ENCODE measurements at places on chromosomes 12 and 14. TPM values are rescaled to one million over a fixed set of nuclear protein-coding genes. Genes with fewer than 3 reads are reported as not detected.

The MSRB3 gene
- total RNA-seq: 50.5 TPM

DNA sequence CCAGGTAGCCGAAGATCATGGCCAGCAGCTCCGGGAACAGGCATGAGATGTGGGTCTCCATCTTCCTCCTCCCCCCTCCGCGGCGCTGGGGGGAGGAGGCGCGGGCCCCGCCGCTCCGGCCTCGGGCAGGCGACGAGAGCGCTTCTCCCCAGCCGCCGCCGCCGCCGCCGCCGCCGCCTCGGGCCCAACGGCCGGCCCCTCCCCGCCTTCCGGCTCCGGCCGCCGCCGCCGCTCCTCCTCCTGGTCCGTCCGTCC, 448 bp downstream of the FBXL14 start:
- DNase-seq: no peak

DNA sequence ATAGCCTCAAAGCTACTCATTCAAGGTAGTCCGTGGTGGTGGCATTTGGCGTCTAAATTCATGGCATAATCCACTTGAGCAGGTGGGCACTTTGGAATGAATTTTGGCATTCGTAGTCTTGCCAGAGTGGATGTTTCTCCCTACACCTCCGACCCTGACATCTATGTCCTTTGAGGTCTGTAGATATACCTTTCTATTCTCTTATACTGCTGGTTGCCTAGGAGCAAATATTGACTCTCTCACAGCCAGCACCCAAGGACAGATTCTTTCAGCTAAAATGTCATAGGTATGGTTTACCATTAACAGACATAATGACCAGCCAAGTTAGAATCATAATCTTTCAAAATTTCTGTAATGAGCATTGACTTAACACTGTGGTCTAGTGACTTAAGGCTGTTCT, 47.4 kb upstream of the FLRT2 start:
- DNase-seq: no peak

DNA sequence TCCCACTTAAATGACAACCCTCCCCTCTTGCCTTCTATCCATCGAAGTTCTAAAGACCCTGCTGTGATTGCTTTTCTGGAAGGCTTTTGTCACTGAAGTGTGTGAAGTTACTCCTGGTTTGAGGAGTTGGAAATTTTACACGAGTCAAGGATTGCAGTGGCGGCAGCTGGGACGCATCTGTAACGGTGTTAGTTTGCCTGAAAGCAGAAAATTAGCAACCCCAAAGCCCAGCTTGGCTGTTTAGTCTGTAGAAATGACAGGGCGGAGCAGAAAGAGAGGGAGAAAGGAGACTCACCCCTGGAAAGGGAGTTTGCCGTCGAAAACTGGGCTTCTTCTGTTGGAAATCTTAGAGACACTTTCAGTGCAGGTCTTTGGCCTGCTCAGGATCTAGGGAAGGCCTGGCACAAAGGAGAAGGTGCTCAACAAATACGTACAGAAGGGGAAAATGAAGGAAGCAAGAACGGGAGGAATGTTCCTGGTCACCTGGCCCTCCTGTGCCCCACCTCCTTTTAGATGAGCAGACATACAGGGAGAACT, 931 bp upstream of the MYF5 start:
- no peak for DNase-seq

The HSP90AA1 gene
- total RNA-seq: 585 TPM

- DNase-seq: no peak
Measured at GRCh38 chr12:57615637-57616036, 4.4 kb downstream of the ARHGEF25 start.

GRCh38 chr14:69631509-69631908, 20.1 kb downstream of the SUSD6 start:
- no peak for DNase-seq

The INHBC gene
- total RNA-seq: not detected

DNA sequence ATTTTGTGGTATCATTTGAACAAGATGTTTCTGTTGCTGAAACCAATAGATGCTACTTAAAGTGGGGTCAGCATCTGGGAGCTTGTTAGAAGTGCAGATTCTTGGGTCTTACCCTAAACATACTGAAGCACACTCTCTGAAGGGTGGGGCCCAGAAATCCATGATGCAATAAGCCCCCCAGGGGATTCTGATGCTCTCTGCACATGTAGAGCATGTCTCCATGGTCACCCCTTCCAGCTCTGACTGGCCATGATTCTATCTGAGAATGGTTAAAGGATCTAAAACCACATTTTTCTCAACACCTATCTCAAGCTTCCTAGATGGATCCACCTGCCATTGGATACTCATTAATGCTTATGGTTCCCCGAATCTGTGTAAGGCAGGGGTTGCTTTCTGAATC, 20.4 kb downstream of the JDP2 start:
- no peak for DNase-seq

The CCDC77 gene
- total RNA-seq: 8.9 TPM

GRCh38 chr12:26379777-26380467, 184.5 kb downstream of the SSPN start:
- DNase-seq: no peak

GRCh38 chr14:103629503-103630121, 601 bp downstream of the KLC1 start:
- DNase-seq: peak; percentile 91

- no peak for DNase-seq
Measured at GRCh38 chr12:113888435-113888834, 77.7 kb downstream of the RBM19 start.

- no peak for DNase-seq
Measured at GRCh38 chr12:132043216-132043615, 93.5 kb downstream of the EP400 start.

GRCh38 chr12:22282283-22282682, 52.2 kb downstream of the ST8SIA1 start:
- DNase-seq: no peak

GRCh38 chr12:132364348-132364902, 35.0 kb upstream of the GALNT9 start:
- peak; percentile 34 for DNase-seq

DNA sequence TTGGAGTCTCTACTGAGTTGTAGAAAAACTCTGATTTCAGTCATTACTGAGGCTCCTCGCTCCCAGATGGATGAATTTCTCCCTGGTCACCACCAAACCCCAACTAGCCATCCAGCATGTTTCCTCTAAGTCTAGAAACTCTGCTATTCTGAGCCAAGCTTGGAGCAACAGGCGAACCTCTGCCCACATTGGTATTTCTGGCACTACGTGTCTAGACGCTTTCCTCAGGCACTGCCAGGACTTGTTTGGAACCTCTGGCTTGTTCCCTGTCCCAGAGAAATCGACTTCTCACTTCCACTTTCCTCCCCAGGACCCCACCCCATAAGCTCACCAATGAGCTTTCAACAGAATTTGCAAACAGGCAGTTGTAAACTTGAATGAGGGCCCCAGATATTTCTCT, 27.6 kb downstream of the WSCD2 start:
- no peak for DNase-seq

Measured in left lung (tissue), 14 donors.